ENCODE measurements at places on chromosomes 7 and 10.

GRCh38 chr7:93150200-93150835 is 2.1 kb upstream of the SAMD9L start:
- no peak for DNase-seq

GRCh38 chr10:84084342-84084741 is 55.0 kb upstream of the GHITM start:
- DNase-seq, result no peak

GRCh38 chr10:31129271-31129670 is 97.6 kb upstream of the ZNF438 start:
- peak; percentile 36 for DNase-seq

DNA sequence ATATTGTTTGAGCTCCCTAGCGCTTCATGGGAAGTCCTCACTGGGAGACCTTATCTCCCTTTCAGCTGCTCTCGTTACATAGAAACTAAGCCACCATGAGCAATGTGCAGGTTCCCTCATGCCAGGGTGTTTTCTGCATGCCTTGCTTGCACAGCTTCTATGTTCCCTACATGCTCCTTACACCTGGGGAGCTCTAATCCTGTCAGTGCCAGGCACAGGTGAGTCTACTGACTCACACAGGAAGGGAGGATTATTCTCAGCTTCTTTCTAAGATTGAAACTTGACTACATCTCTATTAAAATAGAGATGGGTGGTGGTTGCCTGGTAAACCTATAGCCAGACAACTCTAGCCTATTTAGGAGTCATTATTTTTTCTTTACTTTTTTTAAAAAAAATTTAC is 375.7 kb upstream of the CDC14C start:
- DNase-seq, result no peak

DNA sequence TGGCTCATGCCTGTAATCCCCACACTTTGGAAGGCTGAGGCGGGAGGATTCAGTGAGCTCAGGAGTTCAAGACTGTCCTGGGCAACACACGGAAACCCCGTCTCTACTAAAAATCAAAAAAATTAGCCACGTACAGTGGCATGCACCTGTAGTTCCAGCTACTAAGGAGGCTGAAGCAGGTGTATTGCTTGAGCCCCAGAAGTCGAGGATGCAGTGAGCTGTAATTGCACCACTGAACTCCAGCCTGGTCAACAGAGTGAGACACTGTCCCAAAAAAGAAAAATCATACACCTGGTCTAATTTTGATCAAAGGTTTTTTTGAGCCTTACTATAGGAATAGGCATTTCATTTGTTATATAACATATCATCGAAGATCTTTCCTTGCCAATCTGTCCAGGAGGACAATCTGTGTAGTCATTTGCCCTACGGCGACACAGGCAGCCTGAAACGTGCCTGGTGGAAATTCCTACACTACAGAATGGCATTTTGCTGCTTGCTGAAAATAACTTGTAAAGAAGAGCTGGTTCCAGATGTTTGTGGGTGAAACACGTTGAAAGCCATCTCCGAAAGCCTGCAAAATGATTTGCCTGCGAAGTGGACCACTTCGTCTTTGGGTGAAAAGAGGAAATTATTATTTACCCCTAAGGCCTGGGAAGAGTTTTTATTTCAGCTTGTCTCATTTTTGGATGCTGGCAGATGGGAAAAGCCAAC is 31.3 kb upstream of the GDI2 start:
- no peak for DNase-seq

DNA sequence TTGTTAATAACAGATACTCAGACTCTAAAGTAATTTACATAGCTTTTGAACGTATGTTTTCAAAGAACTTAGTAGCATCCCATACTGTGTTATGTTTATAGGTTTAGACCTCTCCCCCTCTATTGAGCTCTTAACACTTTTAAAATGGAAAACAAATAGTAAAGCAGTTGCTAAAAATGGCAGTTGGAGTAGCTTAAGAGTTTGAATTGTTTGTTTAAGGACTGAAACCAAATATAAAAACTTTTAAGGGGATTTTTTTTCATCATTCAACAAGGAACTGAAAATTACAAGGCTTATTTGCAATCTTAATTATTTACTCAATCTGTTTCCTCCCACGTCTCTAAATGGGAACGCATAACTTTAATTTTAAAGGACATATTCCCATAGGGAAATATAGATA is 1.6 kb upstream of the SPAG6 start:
- DNase-seq, result no peak

DNA sequence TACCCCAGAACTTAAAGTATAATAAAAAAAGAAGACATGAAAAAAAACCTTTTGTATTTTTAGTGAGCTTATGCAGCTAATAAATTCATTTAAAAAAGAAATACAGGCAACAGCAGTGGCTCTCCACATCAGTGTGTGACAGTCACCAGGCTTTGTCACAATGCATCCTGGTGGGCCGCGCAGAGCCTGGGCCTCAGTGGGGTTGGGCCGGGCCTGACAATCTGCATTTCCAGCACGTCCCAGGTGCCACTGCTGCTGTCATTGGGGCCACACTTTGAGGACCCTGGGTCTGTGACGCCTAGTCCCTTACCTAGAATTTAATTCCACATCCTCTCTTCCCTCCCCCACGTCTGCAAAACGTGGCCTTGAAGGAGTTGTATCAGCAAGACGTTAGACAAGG is 284.5 kb downstream of the ADARB2 start:
- no peak for DNase-seq

DNA sequence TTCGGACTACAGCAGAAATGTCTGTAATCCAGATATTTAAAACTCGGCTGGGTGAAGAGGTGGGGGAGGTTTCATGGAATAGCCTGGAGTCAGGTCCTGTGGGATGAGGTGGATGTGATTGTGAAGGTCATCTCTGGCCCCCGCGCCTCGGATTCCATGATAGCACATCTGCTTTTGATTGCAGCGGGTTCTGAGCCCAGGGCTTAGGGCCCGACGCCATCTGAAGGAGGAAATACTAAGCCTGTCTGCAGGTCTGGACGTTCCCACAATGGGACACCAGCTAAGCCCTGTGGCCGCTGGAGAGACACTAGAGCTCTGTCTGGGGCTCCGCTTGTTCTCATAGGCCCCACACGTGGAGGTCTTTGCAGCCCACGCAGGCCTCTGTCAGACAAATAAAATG is 328.7 kb downstream of the CXCL12 start:
- no peak for DNase-seq

DNA sequence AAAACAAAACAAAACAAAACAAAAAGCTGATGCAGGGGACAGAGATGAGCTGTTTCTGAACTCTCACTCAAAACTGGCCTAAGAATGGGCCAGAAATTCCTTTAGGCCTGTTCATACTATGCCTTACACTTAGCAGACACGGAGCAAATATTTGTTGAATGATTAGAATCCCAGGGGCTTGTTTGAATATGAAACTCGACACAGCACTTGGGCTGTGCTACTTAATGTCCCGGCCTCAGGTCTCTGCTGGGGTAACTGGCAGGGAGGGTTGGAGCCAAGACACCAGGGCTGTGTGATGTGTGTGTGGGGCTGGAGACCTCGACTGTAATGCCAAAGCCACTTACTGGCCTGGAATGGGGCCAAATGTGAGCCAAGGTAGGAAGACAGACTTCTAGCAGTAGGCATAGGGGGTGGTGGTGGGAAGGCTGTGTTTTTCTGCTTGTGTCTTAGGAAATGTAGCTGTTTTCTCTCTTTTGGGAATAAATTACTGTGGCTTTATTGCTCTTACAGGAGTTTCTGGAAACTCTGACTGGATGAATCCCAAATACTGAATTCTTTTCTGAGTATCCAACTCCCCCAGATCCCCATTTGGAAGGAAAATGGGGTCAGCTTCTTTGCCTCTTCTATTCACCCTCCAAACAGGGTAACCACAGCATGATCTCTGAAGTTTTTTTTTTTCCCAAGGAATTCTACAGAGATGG is 66.7 kb downstream of the EMX2 start:
- DNase-seq, result no peak

DNA sequence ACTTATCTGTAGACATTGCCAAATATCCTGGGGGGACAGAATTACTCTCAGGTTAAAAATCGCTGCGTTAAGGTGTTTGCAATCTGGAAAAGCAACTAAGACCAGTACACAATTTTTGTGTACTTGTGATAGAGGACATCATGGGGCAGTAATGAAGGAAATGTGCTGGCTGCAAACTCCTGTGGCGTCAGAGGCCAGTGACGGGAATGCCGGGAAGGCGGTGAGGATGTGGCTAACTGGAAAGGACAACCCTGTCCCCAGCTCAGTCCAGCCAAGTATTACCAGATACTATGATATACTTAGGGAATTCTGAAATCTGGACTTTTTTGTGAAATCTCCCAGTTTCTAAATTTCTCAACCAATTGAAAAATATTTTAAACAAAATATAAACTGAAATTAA is 103.1 kb upstream of the NANOS1 start:
- no peak for DNase-seq

DNA sequence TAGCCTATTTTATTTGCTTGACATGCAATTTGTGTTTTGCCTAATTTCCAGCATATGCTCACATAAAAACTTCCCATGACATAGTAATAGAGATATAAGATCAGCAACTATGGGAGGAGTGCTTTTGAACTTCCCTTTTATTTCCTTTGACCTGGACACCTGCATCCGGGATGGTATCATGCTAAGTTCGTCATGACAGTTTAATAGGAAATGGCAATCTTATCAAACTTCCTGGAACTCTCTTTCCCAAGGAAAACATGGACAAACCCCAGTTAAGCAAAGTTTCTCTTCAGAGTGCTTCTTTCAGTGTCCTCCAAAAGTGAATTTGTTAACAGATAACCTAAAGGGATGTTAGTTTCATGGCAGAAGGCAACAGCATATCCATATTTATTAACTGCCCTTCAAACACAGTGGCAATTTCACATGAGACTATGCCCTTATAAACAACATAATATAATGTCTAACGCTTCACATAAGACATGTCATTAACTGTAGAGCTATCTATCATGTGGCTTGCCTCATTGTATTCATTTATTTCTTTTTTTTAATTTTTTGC is 474.7 kb upstream of the SEMA3A start:
- no peak for DNase-seq

- no peak for DNase-seq
Measured at GRCh38 chr10:3054851-3055199, 12.5 kb upstream of the PFKP start.

- peak; percentile 56 for DNase-seq
Measured at GRCh38 chr10:6737080-6737641, 157.1 kb upstream of the PRKCQ start.

GRCh38 chr7:86598311-86598710 is 45.4 kb upstream of the GRM3 start:
- peak; percentile 84 for DNase-seq

DNA sequence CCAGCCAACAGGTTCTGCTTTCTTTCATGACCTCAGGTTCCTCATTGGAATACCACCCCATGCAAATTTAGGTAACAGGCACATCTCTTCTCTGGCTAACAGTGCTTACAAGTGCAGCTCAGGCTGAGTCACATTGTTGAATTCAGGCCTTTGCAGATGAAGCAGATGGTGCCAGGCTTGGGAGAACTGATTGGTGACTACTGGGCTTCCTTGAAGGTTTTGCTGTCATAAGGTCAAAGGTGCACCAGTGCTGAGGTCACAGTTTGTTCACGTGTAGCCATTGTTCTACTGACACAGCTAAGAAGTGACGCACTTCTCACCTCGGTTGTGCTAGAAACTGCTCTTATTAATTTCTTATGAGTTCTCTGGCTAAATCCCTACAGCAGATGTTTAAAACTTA is 128.6 kb upstream of the BMPER start:
- no peak for DNase-seq
